ENCODE measurements at places on chromosomes 16 and 17.

DNA sequence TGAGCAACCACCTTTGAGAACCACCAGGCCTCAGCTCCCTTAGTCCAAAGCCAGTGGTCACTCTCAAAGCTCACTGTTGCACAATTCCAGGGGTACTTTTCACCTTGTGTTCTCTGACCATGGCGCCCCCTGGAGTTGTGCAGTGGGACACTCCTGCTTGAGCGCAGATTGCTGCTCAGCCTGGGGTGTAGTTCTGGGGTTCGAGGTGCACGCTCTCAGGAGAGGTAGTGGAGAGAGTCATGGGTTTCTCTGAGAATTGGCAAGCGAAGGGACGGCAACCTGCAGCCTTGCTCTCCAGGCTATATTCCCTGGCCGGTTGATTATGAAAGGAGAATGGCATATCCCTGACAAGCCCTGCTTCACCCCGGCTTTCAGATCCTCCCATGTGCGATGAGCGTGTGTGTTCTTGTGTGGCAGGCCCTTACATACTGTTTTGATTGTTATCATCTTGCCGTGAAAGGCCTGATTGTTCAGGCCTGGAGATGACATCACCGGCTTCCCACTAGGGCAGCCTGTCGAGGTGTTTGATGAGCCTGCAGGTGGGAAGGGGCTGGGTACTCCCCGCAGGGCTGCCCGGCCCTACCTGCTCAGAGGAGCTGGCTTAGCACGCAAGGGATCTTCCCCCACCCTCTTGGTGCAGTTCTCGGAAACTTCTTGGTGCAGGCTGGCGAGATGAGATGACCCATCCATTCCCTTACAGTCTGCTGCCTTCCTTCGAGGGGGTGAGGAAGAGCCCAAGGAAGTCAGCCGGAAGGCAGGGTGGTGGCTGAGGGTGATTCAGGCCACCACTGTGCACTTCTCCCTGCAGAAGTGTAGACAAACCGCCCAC lies 431.2 kb downstream of the SLC39A11 start:
- no peak for DNase-seq

- DNase-seq = peak; percentile 36
Measured at GRCh38 chr17:6755731-6756184, at the start of gene XAF1. XAF1 (plus strand) TSS chr17:6756046; CDS start chr17:6756079, 33 bp downstream.

DNA sequence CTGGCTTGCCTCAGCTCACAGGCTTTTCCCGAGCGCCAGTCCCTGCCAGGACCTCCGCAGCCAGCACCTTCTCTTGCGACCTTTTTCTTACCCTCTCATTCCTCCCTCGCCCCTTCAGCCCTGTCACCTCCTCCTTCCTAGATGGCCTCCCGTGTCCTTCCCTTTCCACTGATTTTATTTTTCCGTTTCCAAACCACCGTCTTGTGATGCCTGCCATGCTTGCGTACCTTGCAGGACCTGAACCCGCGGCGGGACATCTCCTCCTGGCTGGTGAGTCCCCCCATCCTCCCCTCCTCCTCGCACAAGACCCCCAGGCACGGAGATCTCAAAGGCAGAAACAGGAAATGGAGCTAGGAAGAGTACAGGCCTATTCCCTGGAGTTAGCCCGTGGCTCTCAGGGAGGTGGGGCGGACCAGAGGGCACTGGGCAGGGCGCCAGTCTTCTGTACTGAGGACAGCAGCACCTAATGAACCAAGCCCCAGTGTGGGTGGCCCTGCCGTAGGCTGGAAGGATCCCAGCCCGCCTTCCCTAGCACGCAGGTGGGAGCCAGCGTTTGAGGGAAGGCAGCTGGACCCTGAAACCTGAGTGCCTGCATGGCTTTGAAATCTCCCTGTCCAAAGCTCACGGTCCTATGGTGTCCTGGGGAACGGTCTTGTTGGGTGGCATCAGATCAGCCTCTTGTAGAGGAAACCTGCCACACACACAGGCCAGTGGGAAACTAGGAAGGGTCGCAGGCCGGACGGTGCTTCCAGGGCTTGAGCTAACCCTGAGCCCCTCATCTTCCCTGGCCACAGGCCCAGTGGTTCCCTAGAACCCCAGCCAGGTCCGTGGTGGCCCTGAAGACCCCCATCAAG lies 612 bp downstream of the CISD3 start:
- DNase-seq = no peak

DNA sequence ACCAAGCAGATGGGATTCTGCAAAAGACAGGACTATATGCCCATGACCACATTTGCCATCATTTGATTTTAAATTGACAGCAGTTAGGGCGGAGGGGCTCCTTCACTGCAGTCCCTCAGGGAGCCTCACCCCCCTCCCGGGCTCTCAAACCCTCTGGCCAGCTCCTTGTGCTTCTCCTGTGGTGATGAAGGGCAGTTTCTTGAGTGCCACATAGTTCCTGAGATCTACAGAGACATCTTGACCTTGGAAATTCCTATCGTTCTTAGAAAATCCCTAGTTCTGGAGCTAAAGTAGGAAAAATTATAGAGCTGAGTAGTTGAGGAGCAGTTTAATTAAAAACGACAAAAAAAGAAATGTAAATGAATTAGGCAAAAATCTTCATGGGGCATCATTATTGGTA lies 231.5 kb downstream of the CCDC182 start:
- no peak for DNase-seq

DNA sequence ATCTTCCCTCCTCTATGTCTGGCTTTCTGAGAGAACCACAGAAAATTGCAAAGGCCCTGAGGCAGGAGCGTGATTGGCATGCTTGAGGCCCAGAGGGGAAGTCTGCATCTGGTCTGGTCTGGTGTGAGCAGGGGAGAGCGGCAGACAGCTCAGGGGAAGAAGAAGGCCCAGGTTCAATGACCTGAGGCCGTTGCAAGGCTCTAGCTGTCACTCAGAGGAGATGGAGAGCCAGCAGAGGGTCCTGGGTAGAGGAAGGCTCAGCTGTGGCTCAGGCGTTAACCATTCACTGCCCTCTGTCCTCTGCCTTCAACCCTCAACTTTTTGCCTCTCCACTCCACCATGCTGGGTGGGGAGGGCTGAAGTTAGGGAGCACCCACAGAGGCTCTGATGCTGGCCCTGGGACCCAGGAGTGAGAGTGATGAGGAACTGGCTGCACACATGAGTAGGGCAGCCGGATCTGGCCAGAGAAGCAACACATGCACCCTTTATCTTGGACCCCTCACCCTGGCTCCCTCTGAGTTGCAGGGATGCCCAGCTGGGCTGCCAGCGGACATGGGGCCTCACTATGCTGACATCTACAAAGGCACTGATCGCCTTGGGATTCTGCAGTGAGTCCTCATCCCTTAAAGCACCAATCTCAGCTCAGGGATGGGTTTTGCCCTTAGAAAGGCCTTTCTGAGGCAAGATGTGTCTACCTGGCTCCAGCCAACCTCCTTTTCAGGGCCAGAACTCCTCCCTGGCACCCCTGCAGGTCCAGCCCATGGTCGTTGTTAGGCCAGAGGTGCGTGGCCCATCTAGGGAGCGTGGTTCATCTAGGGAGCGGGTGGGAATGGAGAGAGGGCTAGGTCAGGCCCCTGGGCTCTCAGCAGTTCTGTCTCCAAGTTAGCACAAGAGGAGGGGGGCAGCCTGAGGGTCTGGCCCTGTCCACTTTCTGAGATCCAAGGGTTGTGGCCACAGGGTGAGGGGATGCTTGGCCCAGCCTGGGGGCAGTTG lies 7.7 kb upstream of the KRTAP17-1 start:
- DNase-seq = no peak

DNA sequence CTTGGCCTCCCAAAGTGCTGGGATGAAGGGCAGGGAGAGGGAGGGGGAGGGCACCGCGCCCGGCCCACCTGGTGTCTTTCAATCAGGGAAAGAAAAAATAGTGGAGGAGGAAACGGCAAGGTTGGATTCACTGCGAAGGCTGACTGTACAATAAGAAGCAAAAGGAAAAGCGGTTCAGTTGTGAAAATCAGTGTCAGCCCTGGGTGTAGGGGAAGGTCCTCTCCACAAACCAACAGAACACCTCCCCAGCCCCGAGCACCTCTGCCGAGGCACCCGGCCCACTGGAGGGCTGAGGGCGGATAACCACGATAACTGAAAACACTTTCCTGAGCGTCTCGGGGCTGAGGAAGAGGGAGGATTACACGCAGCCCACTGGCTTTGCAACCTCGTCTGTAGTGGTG lies 1.4 kb upstream of the SPG7 start:
- peak; percentile 26 for DNase-seq

All from stimulated activated CD8-positive, alpha-beta memory T cell treated with anti-CD3 and anti-CD28 coated beads, Interleukin-7, amount 100 ng/mL, for 4 hours (primary cell).